ENCODE measurements at places on chromosomes 6 and 20. TPM values are rescaled to one million over a fixed set of nuclear protein-coding genes. Genes with fewer than 3 reads are reported as not detected.

Gene RALGAPB
- polyA plus RNA-seq: 19.3 TPM

Gene LIN28B
- polyA plus RNA-seq: 0.11 TPM

Gene MICA
- polyA plus RNA-seq: 9.8 TPM

Gene GHRH
- not detected for polyA plus RNA-seq

Gene TIAM2
- polyA plus RNA-seq: 12.5 TPM

Gene ZFP57
- not detected for polyA plus RNA-seq

Gene BCAS1
- polyA plus RNA-seq: 11.4 TPM

Gene C6orf163
- 1.2 TPM for polyA plus RNA-seq

Gene TFAP2D
- not detected for polyA plus RNA-seq

DNA sequence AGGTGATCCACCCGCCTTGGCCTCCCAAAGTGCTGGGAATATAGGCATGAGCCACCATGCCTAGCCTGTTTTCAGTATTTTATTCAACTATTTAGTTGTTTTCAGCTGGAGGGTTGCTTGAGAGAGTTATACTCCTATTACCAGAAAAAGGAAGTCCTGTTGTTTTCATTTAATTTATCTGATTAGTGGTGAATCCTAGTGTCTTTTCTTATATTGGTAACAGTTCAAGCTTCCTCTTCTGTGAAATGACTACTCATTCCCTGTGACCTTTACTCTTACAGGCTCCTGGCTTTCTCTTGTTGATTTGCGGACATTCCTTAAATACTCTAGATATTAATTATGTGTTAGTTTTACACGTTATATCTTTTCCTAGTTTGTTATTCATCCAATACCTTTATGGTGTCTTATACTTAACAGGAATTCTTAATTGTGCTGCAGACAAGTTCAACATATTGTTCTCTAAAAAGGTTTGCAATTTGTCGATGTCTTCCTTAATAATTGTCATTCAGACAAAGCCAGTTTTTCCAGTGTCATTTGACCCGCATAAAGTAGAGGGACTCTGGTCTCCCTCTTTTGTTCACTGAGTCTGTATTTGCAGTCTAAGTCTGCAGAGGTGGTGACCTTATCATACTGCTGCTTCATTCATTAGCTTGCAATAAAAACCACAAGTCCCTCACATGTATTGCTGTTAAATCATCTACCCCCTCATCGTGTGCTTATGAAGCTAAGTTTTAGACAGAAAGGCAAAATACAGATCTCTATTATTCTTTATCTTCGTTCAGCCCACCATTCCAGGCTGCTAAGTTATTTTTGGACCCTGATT, 51.4 kb downstream of the ZBTB9 start:
- DNase-seq: no peak

DNA sequence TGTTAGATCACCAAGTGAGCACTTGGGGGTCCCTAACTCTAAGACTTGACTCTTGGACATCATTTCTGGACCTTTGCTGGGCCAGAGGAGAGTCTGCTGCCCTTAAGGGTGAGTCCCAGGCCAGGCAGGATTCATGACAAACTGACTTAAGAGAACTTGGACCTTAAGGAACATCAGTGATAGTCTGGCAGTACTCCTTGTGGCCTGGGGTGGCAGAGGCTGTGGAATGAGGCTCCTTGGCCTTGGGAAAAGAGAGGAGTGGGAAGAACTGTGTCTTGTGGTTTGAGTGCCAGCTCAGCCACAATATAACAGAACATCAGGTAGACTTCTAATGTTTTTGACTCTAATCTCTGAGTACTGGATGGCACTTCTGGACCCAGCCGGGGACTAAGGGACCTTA, 478.7 kb downstream of the MEI4 start:
- no peak for DNase-seq

DNA sequence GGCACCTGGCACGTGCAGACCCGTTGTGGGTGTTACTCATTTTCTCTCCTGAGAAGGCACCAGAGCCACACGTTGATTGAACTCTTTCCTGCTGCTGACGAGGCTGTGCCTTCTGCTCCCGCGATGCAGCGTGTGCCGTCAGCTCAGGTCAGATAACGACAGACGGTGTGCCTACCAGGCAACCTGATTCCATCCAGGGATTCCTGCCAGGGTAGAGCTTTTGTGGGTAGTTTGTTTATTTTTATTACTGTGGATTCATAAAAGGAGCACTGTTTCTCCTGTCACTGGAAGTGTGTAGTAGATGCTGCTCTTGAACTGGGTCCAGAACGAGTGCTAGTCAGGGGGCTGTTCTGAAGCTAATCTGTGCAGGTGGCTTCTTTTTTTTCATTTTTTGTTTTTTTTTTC, 20.7 kb downstream of the PRPF6 start:
- DNase-seq: no peak

- DNase-seq: no peak
Measured at GRCh38 chr20:41140226-41141133, 3.1 kb downstream of the PLCG1 start.

DNA sequence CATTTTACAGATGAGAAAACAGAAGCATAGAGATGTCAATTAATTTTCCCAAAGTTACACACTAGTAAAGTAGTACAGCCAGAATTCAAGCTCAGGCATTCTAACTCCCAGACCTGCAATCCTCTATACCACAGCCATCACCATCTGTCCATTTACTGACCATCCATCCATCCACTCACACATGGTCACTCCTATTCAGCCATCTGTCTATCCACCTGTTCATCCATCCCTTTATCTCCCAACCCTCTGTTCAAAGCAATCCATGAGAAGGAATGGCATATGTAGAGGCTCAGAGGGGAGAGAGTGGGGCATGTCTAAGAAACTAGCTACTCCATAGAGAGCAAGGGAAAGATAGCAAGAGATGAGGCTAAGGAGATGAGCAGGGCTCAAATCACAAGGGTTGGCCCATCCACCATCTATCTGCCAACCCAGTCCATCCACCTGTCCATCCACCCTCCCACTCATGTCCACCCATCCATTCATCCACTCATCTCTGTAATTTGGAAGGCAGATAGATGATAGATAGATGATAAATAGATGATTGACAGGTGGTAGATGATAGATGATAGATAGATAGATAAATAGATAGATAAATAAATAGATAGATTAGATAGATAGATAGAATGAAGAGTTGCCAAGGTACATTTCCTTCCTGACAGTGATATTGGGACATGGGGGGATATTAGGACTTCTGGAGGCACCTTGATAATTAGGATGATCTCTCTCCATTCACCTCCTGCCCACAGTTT, 12.2 kb upstream of the C6orf132 start:
- DNase-seq: no peak

- peak; percentile 1 for DNase-seq
Measured at GRCh38 chr6:66628917-66629316, 921.9 kb upstream of the EYS start.

DNA sequence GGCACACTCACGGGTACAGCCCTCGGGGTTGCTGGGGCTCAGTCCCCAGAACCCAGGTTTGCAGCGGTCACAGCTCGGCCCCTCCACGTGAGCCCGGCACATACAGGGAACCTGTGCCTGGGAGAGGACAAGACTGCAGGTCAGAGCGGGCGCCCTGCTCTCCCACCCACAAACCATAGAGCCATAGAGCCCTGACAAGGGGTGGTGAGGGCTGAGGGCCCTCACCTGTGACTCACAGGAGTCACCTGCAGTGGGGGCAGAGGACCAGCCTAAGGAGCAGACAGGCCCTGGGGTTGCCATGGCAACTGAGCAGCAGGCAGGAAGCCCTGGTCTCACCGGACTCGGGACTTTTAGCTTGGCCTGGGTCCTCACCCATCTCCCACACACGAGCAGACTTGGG, 30.8 kb downstream of the LAMA5 start:
- no peak for DNase-seq

- no peak for DNase-seq
Measured at GRCh38 chr6:44180886-44181285, 22.3 kb downstream of the CAPN11 start.

GRCh38 chr6:153662982-153663381, 376.1 kb upstream of the OPRM1 start:
- no peak for DNase-seq

DNA sequence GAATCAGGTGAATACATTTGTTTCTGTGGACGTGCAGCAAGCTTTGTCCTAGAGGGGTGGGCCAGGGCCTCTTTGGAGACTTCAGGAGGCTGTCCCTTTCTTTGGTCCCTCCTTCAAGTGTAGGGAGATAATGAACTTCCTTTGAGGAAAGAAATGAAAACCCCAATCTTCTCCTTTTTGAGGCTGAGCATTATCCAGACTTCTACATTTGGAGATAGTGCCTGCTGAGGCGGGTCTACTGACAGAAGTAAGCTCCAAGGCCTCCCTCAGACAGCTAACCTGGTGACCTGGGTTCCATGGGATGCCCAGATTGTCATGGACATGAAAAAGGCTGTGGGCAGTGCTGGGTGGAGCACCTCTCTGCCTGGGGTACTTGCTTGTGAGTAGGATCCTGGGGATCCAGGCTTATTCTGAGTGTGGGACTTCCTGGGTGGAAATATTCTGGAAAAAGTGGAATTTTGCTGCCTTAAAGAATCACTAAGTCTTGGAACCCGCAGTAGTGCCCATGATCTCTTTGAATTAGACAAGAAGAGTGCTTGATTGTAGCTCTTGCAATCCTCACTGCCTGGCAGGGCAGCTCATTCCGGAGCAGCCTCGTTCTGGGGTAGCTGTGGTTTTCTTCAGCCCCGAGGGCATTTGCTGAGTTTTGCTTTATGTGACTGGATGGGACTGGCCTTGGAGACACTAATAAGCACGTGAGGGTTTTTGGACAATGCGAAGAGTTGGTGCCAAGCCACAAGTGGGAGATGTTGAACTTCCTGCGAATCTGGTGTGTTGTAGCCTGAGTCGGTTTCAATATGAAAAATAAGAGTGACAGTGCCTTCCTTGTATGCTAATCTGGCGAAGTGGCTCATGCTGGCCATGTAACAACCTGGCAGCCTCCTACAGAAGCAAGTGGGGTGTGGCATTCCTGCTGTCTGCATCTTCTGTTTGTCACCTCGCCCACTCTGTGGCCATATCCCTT, 28.1 kb downstream of the SNRNP48 start:
- peak; percentile 72 for DNase-seq

GRCh38 chr6:129475477-129476247, 234.3 kb downstream of the ARHGAP18 start:
- DNase-seq: no peak

- no peak for DNase-seq
Measured at GRCh38 chr6:7528565-7528964, 12.9 kb upstream of the DSP start.

GRCh38 chr6:37517411-37517812, 17.7 kb upstream of the CCDC167 start:
- no peak for DNase-seq

DNA sequence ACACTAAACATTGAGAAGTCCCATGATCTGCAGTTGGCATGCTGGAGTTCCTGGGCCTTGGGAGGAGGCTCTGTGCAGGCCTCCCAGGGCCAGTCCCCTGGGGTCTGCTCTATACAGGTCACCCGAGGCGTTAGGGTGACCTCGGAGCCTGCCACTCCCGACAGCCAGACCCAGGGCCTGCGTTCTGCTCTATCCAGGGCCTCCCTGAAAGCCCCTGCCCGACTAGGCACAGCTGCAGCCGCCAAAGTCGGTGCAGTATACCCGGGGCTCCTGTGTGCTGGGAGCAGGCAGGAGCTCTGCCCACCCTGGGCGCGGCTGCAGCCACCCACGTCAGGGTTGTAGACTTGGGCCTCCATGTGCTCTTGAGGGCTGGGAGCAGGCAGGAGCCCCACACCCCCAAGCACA, 6.3 kb upstream of the OR14J1 start:
- no peak for DNase-seq

GRCh38 chr6:149334682-149335160, 17.2 kb downstream of the TAB2 start:
- no peak for DNase-seq

GRCh38 chr20:47667531-47668312, 117.6 kb downstream of the SULF2 start:
- no peak for DNase-seq

DNA sequence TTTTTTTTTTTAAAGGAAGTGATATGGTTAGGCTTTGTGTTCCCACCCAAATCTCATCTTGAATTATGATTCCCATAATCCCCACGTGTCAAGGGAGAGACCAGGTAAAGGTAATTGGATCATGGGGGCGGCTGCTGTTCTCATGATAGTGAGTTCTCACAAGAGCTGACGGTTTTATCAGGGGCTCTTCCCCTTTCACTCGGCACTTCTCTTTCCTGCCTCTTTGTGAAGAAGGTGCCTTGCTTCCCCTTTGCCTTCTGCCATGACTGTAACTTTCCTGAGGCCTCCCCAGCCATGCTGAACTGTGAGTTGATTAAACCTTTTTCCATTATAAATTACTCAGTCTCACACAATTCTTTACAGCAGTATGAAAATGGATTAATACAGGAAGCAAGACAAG, 64.3 kb downstream of the ZFP64 start:
- DNase-seq: no peak

DNA sequence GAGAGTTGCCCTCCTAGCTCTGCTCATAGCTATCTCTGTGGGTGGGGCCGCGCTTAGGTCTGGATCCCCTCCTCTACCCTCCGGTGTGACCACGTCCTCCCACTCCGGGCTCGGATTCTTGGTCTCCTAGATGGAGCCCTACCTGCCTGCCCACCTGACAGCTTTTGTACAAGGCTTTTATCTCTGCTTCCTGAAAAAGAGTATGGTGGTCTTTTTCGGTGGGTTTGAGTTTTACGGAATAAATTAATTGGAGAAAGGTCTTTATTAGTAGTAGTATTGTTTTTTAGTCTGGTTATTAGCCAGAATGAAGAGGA, 773 bp downstream of the SMAP1 start:
- no peak for DNase-seq

GRCh38 chr6:88612631-88613030, 350.8 kb downstream of the RNGTT start:
- DNase-seq: peak; percentile 5

DNA sequence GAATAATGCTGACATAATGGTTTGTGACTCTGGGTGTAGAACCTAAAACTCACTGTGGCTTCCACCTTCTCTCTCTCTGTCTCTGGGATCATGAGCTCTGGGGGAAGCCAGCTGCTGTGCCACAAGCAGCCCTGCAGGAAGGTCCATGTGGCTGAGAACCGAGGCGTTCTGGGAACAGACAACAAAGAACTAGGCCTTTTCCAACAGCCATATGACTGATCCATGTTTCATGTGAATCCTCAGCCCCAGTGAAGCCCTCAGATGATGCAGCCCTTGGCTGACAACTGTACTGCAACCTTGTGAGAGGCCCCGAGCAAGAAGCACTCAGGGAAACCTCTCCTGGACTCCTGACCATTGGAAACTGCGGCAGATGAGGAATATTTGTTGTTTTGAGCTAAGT, 56.6 kb downstream of the HLA-G start:
- DNase-seq: no peak

GRCh38 chr6:114334237-114334636, 8.6 kb downstream of the HS3ST5 start:
- DNase-seq: no peak

DNA sequence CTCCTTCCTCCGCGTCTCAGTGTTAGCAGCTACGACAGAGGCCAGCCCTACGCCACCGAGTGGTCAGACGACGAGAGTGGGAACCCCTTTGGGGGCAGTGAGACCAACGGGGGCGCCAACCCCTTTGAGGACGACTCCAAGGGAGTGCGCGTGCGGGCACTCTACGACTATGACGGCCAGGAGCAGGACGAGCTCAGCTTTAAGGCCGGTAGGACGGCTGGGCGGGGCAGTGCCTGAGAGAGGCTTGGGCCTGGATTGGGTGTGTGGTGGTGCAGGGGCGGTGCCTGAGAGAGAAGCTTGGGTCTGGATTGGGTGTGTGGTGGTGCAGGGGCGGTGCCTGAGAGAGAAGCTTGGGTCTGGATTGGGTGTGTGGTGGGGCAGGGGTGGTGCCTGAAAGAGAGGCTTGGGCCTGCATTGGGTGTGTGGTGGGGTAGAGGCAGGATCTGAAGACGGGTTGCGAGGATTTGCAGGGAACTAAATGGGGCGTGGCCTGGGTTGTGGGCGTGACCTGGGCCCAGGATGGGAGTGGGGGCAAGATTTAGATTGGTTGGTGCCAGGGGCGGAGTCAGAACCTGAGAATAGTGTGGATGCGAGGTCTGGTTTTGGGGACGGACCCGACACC, 24.4 kb downstream of the SPDEF start:
- peak; percentile 99 for DNase-seq

Measured in muscle of leg (tissue), 16 donors.